Foreskin melanocyte (primary cell): ENCODE measurements at places on chromosomes 13 and 19.

GRCh38 chr13:63336549-63336948, 1920.9 kb upstream of the PCDH20 start:
- DNase-seq: no peak

DNA sequence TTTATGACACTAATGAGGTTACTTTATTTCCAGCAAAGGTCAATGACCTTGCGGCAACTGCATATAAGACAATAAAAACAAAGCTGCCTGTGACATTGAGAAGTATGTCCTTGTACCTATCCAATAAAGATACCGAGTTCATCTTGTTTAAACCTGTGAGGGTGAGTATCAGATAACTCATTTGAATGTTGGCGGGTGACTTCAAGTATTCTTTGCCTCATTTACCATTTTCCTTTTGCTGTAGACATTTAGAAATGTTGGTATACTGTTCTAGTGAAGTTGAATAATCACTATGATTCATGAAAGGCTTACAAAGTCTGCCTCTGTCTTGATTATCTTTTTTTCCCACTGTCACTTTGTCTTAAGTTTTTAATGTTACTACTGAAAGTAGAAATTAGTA, 65.0 kb downstream of the COG3 start:
- no peak for DNase-seq

- DNase-seq: no peak
Measured at GRCh38 chr13:26980099-26981031, 191.2 kb downstream of the USP12 start.

DNA sequence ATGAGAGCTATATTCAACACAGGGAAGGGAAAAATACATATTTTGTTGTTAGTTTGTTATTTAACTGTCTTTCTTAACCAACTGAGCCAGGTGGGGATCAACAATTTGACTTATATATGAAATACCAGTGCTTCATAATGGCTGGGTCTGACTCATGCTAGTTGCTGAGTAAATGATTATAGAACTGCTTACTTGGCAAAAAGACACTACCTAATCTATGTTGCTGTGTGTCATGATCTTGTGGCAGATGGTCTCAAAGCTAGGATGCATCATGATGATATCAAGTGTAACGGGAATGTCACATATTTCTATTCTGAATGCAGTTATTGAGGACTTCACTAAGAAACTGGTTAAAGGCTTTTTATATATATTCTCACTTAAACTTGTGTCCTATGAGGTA, 727.4 kb upstream of the SLITRK1 start:
- DNase-seq: no peak

DNA sequence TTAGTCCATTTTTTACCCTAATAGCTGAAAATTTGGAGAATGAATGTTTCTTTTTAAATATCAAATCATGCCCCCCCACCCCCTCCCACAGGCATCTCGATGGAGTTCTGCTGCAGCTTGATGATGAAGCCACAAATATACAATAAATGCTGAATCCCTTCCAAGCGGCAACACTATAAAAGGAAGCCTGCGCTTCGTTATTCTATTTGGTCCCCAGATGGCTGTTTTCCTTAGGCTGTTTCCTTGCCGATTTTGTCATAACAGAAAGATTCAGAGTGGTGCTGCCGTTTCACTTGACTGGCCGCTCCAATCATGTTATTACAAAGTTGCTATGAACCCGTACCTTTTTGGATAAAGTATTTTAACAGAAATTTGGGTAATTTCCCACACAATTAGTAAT, 79.5 kb downstream of the MYO16 start:
- DNase-seq: no peak

DNA sequence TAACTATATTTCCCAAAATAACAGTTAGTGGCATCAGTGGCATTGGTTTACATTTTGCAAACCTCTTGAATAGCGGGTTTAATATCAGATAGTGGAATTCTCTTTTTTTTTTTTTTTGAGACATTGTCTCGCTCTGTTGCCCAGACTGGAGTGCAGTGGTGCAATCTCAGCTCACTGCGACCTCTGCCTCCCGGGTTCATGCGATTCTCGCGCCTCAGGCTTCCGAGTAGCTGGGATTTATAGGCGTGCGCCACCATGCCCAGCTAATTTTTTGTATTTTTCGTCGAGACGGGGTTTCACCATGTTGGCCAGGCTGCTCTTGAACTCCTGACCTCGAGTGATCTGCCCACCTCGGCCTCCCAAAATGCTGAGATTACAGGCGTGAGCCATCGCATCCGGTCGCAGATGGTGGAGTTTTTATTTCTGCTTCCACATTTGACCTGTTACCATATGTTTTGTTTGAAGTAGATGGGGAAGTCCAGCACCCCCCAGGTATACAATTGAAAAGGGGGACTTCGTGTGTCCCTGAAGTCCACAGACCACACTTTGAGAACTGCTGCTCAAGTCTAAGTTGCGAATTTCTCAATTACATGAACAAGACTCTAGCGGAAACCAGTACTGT, 40.5 kb upstream of the XPO4 start:
- DNase-seq: no peak

DNA sequence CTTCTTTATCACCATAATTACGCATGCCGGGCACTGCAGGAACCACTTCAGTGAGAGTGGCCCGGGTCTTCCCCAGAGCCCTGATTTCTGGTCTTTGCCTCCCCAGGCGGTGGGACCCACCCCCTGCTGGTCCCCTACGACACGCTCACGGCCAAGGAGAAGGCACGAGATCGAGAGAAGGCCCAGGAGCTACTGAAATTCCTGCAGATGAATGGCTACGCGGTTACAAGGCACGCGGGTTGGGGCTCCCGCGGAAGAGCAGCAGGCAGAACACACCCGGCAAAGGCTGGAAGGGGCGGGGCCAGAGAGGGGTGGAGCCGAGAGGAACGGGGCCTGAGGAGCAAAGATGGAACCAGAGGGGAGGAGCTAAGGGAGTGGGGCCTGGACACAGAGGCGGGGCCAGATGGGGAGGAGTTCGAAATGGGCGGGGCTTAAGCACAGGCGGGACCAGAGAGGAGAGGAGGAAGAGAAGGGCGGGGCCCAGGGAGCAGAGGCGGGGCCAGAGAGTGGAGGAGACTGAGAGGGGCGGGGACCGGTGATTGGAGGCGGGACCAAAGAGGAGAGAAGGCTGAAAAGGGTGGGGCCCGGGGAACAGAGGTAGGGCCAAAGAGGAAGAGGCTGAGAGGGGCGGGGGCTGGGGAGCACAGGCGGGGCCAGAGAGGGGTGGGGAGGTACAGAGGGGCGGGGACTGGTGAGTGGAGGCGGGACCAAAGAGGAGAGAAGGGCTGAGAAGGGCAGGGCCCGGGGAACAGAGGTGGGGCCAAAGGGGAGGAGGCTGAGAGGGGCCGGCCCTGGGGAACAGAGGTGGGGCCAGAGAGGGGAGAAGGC, 73.4 kb downstream of the RYR1 start:
- peak; percentile 71 for DNase-seq

DNA sequence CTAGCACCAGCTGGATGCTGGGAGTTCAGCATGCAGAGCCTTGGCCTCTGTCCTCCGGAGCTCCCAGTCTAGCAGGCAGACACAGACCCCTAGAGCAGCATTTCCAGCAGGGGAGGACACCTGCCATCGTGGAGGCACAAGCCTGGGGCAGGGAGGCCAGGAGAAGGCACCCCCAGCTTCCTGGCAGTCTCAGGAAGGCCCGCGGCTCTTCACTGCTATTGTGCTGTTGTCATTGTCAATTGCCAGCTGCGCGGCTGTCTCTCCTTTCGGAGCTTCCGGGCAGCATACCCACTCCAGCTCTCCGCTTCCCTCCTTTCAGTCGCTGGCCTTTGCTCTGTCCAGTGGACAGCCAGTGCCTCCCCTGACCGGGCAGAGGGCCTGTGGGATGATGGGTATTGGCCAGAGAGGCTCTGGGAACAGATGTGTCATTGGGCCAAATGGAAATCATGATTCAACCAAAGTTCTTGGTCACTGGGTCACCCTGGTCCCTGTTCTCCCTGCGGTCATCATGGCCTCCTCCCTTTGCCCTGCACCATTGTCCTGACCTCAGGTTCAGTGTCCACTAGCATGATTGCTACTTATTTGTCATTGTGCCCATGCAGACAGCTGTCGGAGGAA, 93.0 kb downstream of the SLC7A1 start:
- DNase-seq: no peak

- DNase-seq: no peak
Measured at GRCh38 chr13:97535614-97536013, 101.6 kb downstream of the RAP2A start.
